ENCODE measurements at places on chromosomes 16 and 17. TPM values are rescaled to one million over a fixed set of nuclear protein-coding genes. Genes with fewer than 3 reads are reported as not detected.

Gene MAP2K4
- polyA plus RNA-seq: 10.5 TPM

Gene CD300E
- polyA plus RNA-seq: 0.07 TPM

- H3K4me3 ChIP-seq: no peak overlapping the region
- H3K27ac ChIP-seq: no peak overlapping the region
- no peaks in the 10 kb centered on the region for H3K4me1 ChIP-seq
- no peak for DNase-seq
- no peaks in the 10 kb centered on the region for H3K27me3 ChIP-seq
These were observed 55.0 kb upstream of the FA2H start for GRCh38 chr16:74829637-74830036.

DNA sequence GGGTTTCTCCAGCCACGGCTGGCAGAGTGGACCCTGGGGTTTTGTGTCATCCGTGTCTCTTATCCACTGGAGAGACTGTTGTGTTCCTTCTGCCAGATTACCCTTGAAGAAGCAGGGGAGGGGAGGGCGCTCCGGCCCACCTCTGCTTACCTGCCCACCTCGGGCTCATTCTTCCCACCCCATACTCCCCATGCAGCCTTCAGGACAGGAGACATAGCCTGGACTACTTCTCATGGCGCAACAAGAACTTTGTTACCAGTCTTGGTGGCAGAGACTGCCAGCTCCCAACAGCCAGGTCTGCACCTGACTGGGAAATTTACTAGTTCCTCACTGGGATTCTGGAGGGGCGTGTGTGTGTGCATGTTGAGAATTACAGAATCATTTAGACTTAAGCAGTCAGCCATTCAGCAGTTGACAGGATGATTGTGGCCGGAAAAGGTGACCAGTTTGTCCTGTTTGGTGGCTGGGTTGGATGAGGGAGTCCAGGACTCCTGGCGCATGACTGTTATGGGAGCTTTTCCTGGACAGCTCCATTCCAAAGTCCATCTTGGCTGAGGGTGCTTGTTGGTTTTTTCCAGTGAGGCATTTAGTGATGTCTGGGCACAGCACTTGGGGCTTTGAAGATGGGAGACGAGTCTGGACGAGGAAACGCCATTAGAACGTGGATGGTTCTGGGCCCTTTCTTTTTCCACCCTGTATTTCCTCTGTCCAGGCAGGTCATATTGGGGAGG lies 8.7 kb downstream of the GSE1 start:
- no peaks in the 10 kb centered on the region for H3K27me3 ChIP-seq
- peak overlapping the region; percentile 58 for H3K27ac ChIP-seq
- no peak for DNase-seq
- no peak overlapping the region for H3K4me3 ChIP-seq

GRCh38 chr16:80909720-80910119 lies 97.0 kb downstream of the CMC2 start:
- no peak for DNase-seq
- H3K27ac ChIP-seq: no peak overlapping the region
- H3K4me3 ChIP-seq: no peak overlapping the region
- H3K27me3 ChIP-seq: no peaks in the 10 kb centered on the region
- H3K36me3 ChIP-seq: no peaks in the 10 kb centered on the region

DNA sequence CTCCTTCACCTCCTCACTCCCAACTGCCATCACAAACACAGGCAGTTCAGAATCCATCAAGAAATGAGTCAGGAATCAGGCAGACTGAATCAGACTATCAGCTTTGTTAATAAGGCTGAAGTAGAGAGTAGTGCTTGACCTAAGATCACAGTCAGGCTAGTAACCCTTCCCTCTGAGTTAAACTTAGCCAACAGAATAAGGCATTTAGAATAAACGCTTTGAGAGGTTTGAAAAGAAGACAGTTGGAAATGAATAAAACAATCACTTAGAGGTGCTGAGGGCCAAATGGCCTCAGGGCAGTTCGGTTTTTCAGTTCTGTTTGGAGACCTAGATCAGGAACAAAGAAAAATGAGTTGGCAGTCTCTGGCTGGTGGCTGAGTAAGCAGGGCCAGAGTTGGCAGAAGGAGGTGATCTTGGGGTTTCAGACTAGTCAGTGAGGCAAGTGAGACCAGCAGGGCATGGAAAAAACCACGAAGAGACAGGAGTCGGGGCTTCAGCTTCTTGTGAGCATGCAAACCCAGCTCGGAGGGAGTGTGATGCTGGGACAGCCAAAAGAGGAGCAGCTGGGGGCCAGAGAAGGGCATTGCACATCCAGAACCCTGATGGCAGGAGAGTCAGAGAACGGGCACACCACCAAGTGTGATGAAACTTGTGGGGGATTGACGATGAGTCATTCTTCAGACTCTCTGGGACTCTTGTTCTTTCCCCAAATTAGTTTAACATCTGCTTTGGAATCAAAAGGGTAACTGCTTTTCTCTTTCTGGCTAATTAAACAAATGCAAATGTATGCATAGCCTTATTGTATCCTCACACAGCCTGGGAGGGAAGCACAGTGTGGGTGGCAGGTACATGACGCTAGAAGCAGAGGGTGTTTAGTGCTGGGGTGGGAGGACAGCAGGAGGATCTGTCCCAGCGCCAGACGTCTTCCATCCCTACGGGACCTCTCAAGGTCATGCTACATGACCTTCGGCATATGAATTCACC lies 54.8 kb downstream of the SPECC1 start:
- DNase-seq: no peak
- H3K4me1 ChIP-seq: no peaks in the 10 kb centered on the region
- H3K4me3 ChIP-seq: no peak overlapping the region
- no peak overlapping the region for H3K27ac ChIP-seq
- no peaks in the 10 kb centered on the region for H3K36me3 ChIP-seq

DNA sequence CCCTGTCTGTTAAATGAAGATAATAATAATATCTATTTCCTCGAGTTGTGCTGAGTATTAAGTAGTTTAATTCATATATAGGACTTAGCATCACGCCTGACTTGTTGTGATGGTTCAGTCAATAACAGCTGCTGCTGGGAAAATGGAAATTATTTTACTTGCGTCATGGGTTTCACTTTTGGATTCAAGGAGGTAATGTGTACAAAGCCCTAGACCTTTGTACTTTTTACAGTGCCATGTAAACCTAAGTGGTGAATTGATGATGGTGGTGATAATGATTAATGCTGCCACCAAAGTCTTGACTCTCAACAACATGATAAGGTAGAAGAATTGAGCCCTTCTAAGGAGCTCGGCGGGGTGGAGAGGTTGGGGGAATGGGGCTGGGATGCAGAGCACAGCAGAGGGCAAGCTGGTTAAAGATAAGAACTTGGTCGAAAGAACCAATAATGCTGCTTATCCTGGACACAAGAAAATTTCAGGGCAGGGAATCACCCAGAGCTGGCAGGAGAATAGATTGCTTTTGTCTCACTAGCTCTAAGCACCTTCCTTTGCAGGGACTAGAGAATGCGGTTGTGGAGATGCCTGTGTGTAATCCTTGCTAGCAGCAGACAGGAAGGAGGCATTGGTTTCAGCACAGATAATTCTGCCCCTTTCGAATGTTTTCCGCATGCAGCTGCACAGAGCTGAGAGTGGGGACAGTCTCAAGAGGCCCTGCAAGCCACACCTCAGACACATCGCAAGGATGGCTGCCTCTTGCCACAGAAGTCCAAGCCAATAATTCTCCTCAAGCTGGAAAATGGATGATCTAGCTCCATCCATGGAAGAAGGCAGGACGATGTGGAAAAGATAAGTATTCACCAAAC lies 187.1 kb downstream of the TMEM114 start:
- no peak overlapping the region for H3K27ac ChIP-seq
- no peaks in the 10 kb centered on the region for H3K36me3 ChIP-seq
- H3K4me3 ChIP-seq: no peak overlapping the region
- H3K27me3 ChIP-seq: no peaks in the 10 kb centered on the region

DNA sequence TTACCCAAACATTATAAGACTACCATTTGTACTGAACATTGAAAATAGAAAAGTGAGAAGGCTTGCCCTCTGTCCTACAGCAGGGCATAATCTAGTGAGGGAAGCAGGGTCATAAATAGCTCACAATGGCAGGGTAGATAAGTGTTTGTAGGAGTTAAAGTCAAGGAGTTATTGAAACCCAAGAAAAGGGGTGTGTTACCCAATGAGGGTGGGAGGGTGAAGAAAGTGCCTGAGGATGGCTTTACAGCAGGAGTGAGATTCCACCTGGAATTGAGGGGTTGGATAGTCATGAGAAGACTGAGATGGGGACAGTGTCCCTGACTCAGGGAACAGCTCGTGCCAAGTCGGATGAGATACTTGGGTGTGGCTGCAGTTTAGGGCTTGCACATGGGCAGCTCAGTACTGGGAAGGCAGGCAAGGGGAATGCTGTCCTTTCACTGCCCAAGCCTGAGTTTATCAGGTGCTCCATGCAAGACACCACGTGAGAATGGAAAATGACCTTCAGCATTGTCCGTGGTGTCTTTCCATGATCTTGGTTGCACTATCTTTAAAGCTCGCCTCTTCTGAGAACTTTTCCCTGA lies 393.2 kb upstream of the MAF start:
- H3K27me3 ChIP-seq: no peaks in the 10 kb centered on the region
- no peak overlapping the region for H3K4me3 ChIP-seq
- no peaks in the 10 kb centered on the region for H3K4me1 ChIP-seq
- no peak for DNase-seq

Measured in liver (tissue), 10 donors.